ENCODE measurements at places on chromosomes 6 and 20.

DNA sequence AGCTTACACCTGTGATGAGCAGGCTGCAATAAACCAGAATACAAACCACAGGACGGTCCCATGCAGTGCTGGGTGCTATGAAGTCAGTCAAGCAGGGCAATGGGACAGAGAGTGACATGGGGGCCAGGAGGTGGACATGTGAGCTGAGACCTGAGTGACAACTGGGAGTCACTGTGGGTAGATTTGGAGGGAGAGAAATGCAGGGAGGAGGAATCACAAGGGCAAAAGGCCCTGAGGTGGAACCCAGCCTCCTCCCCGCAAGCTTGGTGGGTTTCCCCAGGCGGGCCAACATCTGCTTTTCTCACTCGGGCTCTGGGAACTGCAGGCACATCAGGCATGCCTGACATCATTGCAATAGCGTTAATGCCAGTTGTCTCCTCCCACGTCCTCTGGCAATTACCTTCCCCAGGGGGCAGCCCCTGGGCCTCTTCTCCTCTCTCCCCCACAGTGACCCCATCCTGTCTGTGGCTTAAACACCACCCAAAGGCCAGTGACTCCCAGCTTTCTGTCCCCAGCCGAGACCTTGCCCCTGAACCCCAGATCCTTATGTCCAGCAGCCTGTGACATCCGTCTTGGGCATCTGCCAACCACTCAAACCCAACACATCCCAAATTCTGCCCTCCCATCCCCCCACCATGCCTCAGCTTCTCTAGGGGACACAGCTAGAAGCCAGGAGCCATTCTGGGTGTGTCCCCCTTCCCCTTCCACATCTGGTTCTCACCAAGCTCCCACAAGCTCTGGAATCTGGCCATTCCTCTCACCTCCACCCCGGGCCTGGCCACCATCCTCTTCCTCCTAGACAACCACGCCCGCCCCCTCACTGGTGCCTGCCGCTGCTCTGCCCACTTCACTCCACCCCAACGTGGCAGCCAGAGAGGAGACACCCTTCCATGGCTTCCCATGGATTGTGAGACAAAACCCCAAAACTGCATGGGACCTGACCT is 28.2 kb downstream of the PDRG1 start:
- DNase-seq: no peak

DNA sequence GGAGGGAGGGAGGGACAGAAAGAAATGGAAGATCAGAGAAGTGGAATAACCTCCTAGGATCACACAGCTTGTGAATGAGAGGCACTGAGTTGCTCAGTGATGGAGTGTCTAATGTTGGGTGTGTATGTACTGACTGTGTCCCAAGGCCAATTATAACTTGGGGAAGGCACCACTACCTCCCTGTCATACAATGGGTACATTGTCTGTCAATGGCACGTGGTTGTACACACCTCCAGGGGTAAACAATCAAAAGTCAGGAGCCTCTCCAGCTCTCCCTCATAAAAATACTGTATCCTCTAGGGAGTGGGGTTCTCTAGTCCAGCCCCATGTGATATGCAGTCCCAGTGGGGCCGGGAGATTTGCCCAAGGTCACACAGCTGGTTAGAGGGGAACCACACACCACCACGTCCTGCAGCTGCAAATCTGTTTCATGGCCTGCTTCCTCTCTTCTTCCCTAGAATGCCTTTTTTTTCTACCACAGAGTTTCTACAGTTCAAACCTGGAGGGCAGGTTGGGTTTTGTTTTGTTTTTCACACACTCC is 112.5 kb downstream of the SNX5 start:
- no peak for DNase-seq

DNA sequence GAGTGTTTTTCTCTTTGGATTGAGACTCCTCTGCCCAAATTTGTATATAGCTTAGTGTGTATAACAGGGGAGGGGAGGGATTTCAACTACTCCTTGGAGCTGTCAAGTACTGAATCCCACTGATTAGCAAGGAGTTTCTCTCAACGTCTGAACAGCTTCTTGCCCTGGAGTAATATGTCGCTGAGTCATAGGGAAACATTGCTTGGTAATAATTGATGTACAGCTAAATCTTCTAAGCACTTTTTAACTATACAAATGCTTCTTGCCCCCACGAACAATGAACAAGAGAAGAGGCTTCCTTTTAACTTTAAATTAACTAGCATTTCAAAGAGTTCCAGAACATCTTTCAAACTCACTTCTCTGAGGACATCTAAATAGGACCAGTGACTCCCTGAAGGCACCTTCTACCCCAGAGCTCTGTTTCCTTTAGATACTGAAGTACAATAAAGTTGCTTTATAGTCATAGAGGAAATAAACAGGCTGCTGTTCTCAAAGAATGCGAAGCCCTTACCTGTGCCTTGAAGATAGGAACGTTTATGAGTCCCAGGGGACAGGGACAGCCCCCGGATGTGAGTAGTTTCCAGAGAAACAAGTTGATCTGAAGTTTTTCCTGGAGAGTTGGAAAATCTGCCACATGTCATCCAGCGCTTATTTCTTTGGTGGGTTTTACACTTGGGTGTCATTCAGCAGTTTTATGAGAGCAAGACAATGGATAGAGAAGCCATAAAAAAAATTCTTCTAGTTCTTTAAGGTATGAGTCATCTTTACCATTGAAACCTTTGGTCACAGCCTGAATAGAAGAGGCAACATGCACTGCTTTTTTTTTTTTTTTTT is 462.5 kb upstream of the BTBD3 start:
- no peak for DNase-seq

DNA sequence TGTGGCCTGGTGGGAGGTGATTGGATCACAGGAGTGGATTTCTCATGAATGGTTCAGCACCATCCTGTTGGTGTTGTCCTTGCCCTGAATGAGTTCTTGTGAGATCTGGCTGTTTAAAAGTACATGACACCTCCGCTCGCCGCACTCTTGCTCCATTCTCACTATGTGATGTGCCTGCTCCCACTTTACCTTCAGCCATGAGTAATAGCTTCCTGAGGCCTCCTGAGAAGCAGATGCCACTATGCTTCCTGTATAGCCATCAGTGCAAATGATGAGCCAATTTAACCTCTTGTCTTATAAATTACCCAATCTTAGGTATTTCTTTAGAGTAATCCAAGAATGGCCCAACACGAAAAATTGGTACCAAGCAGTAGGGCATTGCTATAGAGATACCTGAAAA is 34.5 kb downstream of the KIF16B start:
- no peak for DNase-seq

- no peak for DNase-seq
These were observed 9.0 kb upstream of the HSP90AB1 start for GRCh38 chr6:44237813-44238433.

- DNase-seq: no peak
These were observed 41.5 kb downstream of the SLC22A2 start for GRCh38 chr6:160217073-160217472.

GRCh38 chr6:168641446-168641845 is 200.5 kb downstream of the SMOC2 start:
- no peak for DNase-seq

DNA sequence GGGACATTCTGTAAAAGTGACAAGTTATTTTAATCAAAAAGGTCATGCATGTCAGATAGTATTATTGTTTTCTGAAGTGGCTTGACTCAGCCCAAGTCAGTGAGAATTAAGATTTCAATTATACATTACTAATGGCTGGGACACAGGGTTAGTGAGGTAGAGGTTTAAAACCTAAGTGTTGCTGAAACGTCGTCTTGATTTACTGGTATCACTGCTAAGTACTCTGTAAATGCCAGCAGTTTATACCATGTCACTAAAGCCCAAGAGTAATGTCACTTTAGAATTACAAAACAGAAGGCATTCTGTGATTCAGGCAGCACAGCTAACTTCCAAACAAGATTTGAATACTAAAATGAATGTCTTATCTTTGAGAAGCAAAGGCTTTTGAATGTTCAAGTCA is 176.6 kb downstream of the NKAIN2 start:
- DNase-seq: no peak

DNA sequence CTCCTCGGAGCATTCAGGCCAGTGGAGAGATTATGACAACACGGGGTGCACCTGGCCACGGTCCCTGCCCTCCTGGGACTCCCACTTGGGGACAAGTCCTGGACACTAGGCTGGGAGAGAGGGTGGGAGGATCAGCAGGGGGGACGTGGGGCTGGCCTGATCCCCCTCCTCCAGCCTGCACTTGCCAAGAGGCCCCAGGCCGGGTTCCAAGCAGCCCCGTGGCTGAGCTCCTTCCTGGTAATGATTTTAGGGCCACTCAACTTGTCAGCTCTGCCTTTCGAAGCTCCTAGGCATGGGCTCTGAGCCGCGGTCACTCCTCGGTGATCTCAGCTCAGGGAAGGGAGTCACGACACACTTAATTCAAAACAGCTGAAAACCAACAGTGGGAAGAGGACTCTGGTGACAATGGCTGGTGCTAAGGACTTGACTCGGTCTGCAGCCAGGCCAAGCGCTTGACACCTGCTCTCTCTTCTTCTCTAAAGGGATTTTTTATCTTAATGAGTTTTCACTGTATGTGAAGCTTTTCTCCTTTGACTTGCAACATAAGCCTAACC is 161.7 kb downstream of the BMP7 start:
- DNase-seq: no peak

DNA sequence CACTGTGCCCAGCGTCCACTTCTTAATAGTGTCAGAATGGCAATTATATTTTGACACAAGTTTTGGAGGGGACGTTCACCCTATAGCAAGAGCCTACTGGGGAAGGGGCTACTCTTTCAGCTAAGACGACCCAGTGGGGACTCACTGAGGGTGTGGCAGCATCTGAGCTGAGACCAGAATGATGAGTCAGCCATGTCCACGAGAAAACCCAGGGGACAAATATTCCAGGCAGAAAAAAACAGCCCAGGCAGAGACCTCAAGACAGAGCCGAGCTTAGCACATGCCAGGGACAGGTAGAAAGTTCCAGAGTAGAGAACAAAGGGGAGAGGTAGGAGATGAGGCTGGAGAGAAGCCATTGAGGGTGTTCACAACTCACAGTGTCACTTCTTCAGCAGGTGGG is 11.2 kb downstream of the CNBD2 start:
- DNase-seq: no peak

- DNase-seq: no peak
These were observed 31.8 kb upstream of the GMPR start for GRCh38 chr6:16206595-16207037.

DNA sequence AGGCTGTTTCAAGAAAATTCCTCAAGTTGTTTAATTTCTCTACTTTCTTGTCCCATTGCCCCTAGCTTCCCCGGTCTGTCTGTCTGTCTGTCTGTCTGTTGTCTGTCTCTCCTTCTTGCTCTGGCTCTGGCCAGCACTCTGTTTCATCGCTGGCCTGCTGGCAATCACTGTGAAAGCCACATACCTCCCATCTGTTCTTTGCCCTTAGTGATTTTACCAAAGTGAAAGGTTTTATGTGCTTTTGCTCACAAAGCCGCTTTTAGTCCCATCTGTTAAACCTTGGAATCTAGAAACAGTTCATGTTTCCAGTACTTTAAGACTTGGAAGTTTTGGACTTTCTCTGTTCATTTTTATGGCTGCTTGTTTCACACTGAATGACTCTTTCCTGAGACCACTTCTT is 87.8 kb upstream of the EXOC2 start:
- DNase-seq: no peak

- DNase-seq: no peak
These were observed 16.8 kb upstream of the CDH22 start for GRCh38 chr20:46324960-46325703.

DNA sequence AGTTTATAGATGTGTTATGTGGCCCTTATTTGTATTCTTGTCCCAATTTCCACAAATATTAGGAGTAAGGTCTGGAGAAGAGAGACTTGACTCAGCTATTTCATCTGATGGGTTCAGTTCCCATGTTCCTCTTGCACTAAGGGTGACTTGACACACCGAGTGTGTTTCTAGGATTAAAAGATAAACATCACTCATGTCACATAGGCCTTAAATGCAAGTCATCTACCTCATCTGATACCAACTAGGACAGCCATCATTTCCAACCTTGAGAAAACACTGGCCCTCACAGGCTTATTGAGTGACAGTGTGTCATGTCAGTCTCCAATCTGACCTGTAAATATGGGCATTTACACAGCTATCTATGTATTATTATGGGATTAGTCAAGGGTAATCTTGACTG is 53.0 kb upstream of the ADGRF5 start:
- DNase-seq: no peak

- no peak for DNase-seq
These were observed 7.7 kb downstream of the CLPSL1 start for GRCh38 chr6:35788423-35788982.

DNA sequence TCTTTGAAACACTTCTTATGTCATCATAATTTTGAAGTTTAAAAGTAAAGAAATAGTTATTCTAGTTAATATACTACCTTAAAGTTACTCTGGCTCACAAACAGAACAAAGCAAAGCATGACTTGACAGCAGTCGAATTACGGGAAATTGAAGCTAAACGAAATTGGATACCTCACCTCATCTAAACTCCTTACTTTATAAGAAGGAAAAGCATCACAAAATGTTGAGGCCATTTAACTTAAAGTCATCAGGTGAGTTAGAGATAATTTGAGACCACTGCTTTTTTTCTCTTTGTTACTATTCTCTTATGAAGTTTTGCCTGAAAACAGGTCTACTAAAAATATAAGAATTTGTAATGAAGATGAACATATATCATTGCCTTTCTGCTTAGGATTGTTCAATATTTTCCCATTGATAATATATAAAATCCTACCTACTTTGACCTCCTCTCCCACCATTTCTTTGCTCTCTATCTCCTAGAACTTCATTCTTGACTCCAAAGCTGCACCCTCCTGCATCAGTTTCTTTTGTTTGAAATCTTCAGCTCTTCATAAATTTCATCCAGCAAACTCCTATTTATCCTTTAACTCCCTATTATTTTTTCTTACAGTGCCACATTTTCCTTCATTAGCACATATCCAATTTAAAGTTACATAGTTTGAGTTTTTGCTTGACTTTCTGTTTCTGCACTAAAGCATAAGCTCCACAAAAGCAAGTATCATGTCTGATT is 510.7 kb upstream of the ZNF337 start:
- DNase-seq: no peak

- no peak for DNase-seq
These were observed 712.1 kb downstream of the TBC1D32 start for GRCh38 chr6:120622127-120622631.

- no peak for DNase-seq
These were observed 4.9 kb downstream of the ECI2 start for GRCh38 chr6:4130357-4130987.

DNA sequence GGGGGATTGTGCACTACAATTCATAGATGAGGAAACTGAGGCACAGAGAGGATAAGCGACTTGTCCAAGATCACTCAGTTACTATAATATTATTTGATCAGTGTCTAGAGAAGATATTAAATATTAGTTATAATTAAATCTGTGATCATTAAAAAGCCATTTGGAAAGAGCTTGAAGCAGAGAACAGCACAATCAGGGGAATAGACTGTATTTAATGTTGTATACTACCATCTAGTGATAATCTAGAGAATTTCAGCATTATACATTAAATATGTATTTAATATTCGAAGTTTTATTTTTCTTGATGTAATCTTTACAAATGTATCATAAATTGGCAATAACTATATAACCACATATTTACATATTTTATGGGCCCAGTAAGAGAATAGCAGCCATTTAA is 20.1 kb upstream of the MTCL3 start:
- DNase-seq: no peak

Data from iPS DF 19.7 (cell line).